Glutamatergic neuron (in vitro differentiated cells): ENCODE measurements at places on chromosomes 1 and 21. TPM values are rescaled to one million over a fixed set of nuclear protein-coding genes. Genes with fewer than 3 reads are reported as not detected.

DNA sequence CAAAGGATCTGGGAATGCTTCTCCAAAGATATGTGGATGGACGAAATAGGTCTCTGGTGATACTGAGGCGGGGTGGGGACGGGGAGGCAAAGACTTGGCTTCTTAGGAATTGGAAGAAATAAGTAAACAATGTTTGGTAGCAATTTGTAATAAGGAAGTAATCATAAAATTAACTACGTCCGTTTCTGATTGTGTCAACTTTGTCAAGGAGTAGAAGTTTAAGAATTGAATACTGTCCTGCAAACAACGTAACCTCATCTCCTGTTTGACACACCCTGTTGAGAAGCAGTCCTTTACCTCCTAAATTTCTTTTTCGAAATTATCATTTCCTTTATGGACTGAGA, 471 bp downstream of the POLR3C start:
- H3K27ac ChIP-seq: peak overlapping the region; percentile 96
- H3K4me3 ChIP-seq: peak overlapping the region; percentile 99
- DNase-seq: no peak
- H3K36me3 ChIP-seq: peaks cover 5% of the 10 kb centered on the region
- H3K4me1 ChIP-seq: no peaks in the 10 kb centered on the region

DNA sequence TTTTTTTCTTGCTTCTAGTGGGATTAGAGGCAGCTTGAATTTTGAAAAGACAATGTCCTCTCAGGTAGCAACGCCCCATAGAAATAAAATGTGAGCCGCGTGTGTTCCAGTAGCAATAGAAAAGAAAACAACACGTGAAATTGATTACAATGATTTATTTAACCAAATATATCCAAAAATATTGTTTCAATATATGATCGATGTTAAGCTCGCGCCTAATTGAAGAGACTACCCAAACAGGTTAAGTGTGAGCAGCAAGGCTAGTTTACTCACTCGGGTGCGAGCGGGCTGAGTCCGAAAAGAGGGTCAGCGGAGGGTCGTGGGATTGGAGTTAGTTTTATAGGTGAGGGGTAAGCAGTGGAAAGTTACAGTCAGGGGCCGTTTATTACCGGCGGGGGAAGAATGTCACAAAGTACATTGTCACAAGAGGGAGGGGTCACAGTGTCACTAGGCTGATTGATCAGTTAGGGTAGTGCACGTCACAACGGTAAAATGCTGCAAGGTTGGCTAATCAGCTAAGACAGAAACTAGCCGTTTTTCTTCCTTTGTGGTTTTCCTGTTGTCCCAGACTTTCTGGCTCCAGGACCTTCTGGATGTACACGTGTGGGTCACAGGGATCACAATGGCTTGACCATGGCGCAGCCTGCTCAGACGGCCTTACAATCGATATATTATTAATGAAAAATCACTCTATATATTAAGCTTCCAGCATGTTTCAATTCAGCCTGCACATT, 697 bp upstream of the ZNF670 start:
- H3K27me3 ChIP-seq: peaks cover 4% of the 10 kb centered on the region
- no peak for DNase-seq
- H3K4me3 ChIP-seq: peak overlapping the region; percentile 98
- peak overlapping the region; percentile 90 for H3K27ac ChIP-seq
- peaks cover 11% of the 10 kb centered on the region for H3K4me1 ChIP-seq

GRCh38 chr1:227939791-227940771, 7.7 kb downstream of the WNT9A start:
- H3K27ac ChIP-seq: no peak overlapping the region
- peaks cover 21% of the 10 kb centered on the region for H3K27me3 ChIP-seq
- peaks cover 15% of the 10 kb centered on the region for H3K36me3 ChIP-seq
- H3K4me3 ChIP-seq: no peak overlapping the region

ERG gene
- not detected for total RNA-seq

FASLG gene
- total RNA-seq: not detected

DNA sequence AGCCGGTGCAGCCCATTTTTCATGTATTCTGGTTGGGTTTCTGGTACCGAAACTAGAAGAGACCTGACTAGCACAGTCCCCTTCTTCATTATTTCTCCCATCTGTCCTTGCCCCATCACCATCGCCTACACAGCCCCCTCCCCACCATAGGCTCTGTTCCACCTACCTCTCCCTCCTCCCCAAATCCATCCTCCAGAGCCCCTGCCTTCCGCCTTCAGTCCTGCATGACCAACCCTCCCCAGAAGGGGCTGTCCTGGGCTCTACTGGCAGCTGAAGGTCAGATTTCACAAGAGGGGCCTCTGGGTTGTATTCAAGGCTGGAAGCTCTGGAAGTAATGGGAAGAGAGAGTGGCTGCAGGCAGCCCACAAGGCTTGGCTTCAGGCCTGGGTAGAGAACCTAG, 55.2 kb downstream of the SDC3 start:
- H3K4me3 ChIP-seq: no peak overlapping the region
- H3K27ac ChIP-seq: no peak overlapping the region
- no peaks in the 10 kb centered on the region for H3K36me3 ChIP-seq
- DNase-seq: no peak
- H3K27me3 ChIP-seq: peaks cover 5% of the 10 kb centered on the region

TCEANC2 gene
- 10.7 TPM for total RNA-seq

- H3K36me3 ChIP-seq: no peaks in the 10 kb centered on the region
- no peak for DNase-seq
- no peaks in the 10 kb centered on the region for H3K4me1 ChIP-seq
- no peak overlapping the region for H3K27ac ChIP-seq
- no peaks in the 10 kb centered on the region for H3K27me3 ChIP-seq
These were observed 295.8 kb downstream of the LTN1 start for GRCh38 chr21:28696844-28697410.

- H3K4me3 ChIP-seq: no peak overlapping the region
- peaks cover 12% of the 10 kb centered on the region for H3K27me3 ChIP-seq
- H3K27ac ChIP-seq: no peak overlapping the region
- peaks cover 30% of the 10 kb centered on the region for H3K4me1 ChIP-seq
- DNase-seq: no peak
These were observed 77.3 kb downstream of the UBIAD1 start for GRCh38 chr1:11350265-11350664.

GRCh38 chr1:239993366-239993765, 98.3 kb upstream of the FMN2 start:
- H3K4me3 ChIP-seq: no peak overlapping the region
- no peak for DNase-seq
- no peak overlapping the region for H3K27ac ChIP-seq
- H3K4me1 ChIP-seq: peaks cover 6% of the 10 kb centered on the region

- H3K4me1 ChIP-seq: no peaks in the 10 kb centered on the region
- no peak for DNase-seq
- H3K4me3 ChIP-seq: no peak overlapping the region
- H3K27ac ChIP-seq: no peak overlapping the region
- H3K27me3 ChIP-seq: peaks cover 2% of the 10 kb centered on the region
These were observed 5.9 kb downstream of the MCOLN3 start for GRCh38 chr1:85042413-85042812.

DNA sequence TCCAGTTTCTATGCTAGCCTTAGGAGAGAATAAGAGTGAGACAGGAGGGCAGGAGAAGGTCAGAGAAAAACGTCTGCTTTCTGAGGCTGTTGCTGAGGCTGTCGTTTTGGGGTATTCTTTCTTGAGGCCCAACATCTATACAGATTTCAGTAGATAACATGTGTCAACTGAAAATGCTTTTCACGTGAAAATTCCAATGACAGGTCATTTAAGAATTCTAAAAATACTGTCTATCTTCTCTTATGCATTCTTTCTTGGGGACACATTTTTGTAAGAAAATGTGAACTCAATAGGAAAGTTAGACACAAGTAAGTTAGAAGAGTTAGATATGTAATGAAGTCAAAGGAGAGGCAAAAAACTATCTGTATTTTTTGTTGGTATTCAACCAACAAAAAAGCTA, 150.8 kb downstream of the TGFB2 start:
- no peak overlapping the region for H3K27ac ChIP-seq
- DNase-seq: no peak
- peaks cover 3% of the 10 kb centered on the region for H3K4me1 ChIP-seq
- no peak overlapping the region for H3K4me3 ChIP-seq

GRCh38 chr1:183685112-183685713, 32.1 kb upstream of the APOBEC4 start:
- no peaks in the 10 kb centered on the region for H3K4me1 ChIP-seq
- no peak overlapping the region for H3K27ac ChIP-seq
- H3K4me3 ChIP-seq: no peak overlapping the region
- no peak for DNase-seq

DNA sequence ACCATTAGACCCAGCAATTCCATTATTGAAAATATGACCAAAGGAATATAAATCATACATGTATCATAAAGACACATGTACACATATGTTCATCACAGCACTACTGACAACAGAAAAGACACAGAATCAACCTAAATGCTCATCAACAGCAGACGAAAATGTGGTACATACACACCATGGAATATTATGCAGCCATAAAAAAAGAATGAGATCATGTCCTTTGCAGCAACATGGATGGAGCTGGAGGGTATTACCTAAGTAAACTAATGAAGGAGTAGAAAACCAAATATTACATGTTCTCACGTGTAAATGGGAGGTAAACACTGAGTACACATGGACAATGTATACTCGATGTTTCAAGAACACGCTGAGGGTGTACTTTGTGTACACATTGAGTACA, 15.9 kb downstream of the AKT3 start:
- H3K27me3 ChIP-seq: no peaks in the 10 kb centered on the region
- no peak for DNase-seq
- H3K4me1 ChIP-seq: peaks cover 4% of the 10 kb centered on the region
- no peak overlapping the region for H3K4me3 ChIP-seq

CITED4 gene
- total RNA-seq: 3.8 TPM

DNA sequence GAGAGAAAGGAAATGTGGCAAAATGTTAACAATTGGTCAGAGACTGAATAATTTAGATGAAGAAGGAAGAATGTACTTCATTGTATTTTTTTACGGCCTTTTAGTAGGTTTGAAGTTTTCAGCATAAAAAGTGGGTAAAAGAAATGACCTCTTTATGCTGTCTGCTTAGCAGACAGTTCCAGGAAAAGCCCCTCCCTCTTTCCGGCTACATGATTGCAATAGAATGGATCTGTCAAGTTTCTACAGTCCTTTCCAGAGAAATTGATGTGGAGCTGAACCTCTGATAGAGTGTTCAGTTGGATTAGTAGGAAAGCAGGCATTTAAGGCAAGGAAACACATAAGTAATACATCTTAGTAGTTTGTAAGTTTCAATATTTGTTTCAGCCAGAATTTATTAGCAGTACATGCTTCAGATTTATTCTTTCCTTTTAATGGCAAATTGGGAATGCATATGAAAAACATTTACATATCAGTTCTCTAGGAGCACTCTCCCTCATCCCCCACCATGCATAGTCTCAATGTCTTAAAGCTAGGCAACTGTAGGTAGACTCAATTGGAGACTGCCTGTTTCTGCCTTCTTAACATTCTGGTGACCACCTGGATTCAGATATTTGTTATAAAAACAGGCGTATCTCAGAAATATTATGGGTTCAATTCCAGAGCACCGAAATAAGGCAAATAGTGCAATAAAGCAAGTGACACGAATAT, 36.4 kb downstream of the HS2ST1 start:
- no peaks in the 10 kb centered on the region for H3K27me3 ChIP-seq
- no peaks in the 10 kb centered on the region for H3K4me1 ChIP-seq
- H3K4me3 ChIP-seq: no peak overlapping the region
- no peaks in the 10 kb centered on the region for H3K36me3 ChIP-seq
- no peak for DNase-seq
- H3K27ac ChIP-seq: no peak overlapping the region

DNA sequence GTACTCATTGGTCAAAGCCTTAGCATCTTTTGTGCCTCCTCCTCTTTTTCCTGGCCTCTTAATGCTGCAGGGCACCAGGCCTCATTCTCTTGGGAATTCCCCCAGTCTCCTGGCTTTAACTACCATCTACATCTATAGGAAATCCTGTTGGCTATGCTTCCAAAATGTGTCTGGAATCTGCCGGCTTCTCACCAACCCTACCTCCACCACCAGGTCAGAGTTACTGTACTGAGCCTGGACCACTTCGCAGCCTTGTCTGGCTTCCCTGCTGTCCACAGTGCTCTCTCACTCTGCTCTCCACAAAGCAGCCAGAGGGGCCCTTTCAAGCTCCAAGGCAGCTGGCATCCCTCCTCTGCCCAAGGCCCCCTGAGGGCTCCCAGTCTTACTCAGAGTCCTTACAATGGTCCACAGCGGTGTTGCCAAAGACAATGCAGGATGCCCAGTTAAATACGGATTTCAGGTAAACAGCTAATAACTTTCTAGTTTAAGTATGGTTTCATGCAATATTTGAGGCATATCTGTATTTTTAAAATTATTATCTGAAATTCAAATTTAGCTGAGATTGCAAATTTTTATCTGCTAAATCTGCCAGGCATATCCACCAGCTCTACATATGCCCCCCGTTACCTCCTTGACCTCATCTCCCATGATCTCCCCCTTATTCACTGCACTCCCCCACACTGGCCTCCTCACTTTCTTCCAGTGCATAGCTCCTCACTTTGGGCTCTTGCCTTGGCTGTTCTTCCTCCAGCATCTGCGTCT, 34.5 kb upstream of the FAM163A start:
- peaks cover 6% of the 10 kb centered on the region for H3K4me1 ChIP-seq
- no peak overlapping the region for H3K27ac ChIP-seq
- DNase-seq: no peak
- H3K36me3 ChIP-seq: peaks cover 11% of the 10 kb centered on the region

S100A1 gene
- total RNA-seq: 35.4 TPM

DNA sequence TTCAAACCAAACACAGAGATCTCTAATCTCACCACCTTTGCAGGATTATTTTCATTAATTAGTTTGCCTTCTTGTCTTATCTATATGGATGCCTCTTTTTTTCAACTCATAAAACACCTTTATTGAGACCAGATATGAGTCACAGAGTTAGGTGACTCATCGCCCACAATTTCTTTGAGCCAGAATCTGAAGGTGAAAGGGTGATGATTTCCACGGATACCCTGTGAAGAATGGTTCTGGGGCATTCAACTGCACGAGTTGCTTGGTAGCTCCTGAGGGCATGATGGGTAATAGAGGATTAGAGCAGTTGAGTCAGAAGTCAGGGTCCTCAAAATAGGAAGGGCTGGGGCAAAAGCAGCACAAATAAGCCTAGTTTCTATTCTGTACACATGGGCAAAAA, 128.2 kb downstream of the TBX19 start:
- no peak overlapping the region for H3K4me3 ChIP-seq
- H3K27ac ChIP-seq: no peak overlapping the region
- DNase-seq: no peak
- H3K27me3 ChIP-seq: peaks cover 2% of the 10 kb centered on the region
- H3K36me3 ChIP-seq: no peaks in the 10 kb centered on the region
- H3K4me1 ChIP-seq: no peaks in the 10 kb centered on the region

LRRC39 gene
- 2.1 TPM for total RNA-seq

S100A2 gene
- 1.1 TPM for total RNA-seq
